ENCODE measurements at places on chromosomes 1 and 21.

- no peak for DNase-seq
These were observed 177.2 kb upstream of the RUNX1 start for GRCh38 chr21:35226328-35226727.

- peak; percentile 62 for DNase-seq
These were observed 15.2 kb downstream of the BCAN start for GRCh38 chr1:156656806-156657740.

- no peak for DNase-seq
These were observed 218.8 kb downstream of the NTNG1 start for GRCh38 chr1:107359472-107360241.

DNA sequence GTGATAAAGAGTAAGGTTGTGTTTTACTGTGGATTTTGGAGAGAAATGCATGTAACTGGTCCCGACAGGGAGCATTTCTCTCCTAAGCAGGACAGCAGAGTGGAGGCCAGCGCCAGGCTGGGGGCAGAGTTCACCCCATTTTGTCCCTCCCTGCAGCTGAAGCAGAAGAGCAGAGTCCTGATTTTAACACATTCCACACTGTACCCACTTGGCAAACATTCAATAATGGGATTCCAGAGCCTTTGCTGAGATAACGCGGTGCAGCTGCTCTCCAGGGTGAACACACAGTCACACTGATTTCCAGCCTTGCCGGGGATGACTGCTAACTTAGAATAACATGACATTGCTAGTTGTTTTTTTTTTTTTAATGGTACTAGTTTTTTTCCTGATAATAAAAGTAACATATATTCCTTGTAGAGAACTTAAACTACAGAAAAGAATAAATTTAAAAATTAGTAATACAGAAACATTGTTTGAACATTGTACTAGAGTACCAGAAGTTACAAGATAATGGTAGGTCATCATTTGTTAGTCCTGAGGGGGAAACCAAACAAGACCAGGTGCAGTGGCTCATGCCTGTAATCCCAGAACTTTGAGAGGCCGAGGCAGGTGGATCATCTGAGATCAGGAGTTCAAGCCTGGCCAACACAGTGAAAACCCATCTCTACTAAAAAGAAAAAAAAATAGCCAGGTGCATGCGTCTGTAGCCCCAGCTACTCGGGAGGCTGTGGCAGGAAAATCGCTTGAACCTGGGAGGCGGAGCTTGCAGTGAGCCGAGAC lies 77.2 kb downstream of the SCCPDH start:
- DNase-seq, result no peak

- no peak for DNase-seq
These were observed 72.1 kb downstream of the S1PR1 start for GRCh38 chr1:101308935-101309333.

GRCh38 chr1:230159580-230159979 lies 92.5 kb downstream of the GALNT2 start:
- DNase-seq, result no peak

GRCh38 chr1:195345149-195345548 lies 1263.1 kb downstream of the KCNT2 start:
- no peak for DNase-seq

- DNase-seq, result no peak
These were observed 365.3 kb downstream of the HHIPL2 start for GRCh38 chr1:222182641-222183040.

DNA sequence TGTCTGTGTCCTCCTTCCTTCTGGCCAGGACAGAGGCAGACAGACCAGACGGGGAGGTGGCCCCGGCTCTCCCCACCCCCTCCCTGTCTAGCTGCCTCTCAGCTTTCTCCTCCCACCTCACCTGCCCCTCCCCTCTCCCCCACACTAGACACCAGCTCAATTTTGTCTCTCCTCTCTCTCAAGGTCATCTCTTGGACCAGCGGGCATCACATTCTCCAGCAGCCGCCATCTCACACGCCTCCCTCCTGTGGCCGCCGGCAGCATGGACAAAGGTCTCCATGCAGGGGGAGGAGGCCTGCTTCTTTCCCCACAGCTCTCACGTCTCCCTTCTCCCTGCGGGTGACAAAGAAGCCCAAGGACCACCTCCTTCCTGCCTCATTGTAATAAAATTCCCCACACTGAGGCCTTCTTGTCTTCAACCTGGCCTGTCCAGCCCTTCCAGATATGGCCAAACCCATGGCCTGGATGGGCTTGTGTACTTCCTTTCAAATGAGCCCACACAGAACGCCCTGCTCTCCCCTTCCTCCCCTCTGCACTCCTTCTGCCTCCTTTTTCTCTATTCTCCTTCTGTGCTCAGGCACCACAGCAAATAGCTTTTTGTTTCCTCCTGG lies 14.6 kb downstream of the OPTC start:
- DNase-seq, result no peak

- no peak for DNase-seq
These were observed 84.3 kb downstream of the EXTL2 start for GRCh38 chr1:100810360-100810759.

DNA sequence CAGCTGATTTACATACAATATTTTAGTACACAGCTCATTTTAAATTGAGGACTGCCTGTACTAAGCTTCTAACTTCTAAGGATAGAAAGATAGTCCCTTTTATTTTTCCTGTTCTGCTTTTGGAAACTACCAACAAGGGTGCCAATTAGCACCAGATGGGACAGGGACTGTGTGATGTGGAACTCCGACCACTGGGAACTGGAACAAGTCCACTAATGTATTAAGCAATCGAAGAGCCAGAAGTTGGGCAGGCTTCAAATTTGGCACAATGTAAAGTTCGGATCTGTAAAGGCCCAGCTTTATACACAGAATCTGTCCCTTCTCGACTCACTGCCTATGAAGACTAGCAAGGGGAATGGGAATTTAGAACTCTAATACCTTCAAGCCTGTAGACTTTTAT lies 149.3 kb downstream of the ZC3H11B start:
- DNase-seq, result no peak

DNA sequence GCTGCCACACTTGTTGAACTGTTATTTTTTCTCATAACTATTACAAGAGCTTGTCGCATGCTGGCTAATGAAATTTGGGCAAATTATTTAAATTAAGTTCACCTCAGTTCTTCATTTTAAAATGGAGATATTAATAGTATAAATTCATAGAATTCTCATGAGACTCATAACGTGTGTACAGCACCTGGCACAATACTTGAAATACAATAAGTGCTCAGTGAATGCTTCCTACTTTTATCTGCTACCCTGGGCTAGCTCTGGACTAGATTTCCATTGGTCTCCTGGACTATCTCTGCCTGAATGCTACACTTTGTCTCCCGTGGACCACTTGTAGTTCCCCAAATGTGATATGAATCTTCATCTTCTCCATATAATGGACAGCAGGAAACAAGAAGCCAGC lies 919 bp downstream of the SLAMF6 start:
- no peak for DNase-seq

DNA sequence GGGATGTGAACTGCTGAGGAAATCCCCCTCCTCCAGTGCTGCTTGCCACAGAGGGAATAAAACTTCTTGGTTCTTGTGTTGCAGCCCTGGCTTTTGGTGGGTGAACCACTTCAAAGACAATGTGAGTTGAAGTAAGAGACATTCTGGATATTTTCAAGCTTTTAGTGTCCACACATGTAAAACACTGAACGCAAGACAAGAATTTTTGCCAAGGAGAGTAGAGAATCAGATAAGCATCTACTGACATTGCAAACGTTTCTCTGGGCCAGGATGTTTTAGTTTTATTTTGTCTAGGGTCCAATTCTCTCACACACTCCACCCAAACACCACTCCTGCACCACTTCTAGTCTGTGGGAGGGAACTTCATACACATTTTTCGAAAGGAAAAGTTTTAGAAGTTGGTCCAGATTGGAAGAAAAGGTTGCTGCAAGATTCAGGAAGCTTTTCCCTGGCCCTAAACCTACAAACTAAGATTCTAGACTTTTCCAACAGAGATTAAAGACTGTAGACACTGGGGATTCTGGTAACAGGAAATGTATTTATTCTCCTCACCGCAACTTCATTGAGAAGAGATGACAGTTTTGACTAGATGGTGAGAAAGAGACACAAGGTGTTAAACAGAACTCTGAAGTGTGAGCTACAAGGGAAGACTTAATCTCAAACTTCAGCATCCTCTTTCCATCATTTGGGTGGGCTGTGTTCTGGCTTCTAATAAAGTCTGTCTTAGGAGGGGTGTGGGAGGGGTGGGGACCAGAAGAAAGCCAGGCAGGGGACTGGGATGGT lies 16.1 kb downstream of the FASLG start:
- DNase-seq, result no peak

DNA sequence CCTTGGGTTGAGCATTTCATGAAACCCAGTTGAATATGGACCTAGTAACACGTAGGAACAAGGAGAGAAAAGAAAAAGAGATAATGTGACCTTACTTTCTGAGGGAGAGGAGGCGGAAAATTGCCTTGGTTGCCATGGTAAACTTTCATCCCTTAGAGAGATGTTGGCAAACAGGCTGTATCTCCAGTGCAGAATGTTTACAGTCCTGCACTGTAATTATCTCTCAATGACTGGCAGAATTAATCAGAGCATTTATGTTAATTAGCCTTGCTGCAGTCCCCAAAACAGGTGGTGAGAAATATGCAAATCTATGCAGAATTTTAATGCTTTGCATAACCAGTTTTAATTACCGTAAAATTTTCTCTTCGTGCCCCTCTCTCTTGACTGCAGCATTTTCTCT lies 147.3 kb downstream of the CD247 start:
- DNase-seq, result no peak

- DNase-seq, result no peak
These were observed 414.8 kb downstream of the NPHP4 start for GRCh38 chr1:5577255-5578040.
